IMR-90 (cell line): ENCODE measurements at places on chromosomes 12 and 14. TPM values are rescaled to one million over a fixed set of nuclear protein-coding genes. Genes with fewer than 3 reads are reported as not detected.

Gene RTN1
- 0.44 and 0.46 TPM in 2 replicates for polyA plus RNA-seq

Gene CNTN1
- polyA plus RNA-seq: 0.10 and 0.14 TPM in 2 replicates

DNA sequence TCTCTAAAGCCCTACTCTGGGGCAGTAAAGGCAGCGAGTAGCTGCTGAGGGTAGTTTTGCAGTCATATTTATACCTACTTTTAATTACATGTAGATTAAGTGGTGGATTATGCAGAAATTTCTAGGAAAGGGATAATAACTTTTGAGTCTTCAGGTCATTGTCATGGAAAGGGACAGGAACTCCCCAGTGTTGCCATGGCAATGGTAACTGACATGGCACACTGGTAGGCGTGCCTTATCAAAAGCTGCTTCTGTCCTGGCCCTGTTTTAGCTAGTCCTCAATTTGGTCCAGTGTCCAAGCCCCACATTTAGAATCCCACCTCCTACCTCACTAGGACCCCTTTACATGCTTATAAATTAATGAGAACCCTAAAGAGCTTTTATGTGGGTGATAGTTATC is 303.1 kb downstream of the VRK1 start:
- no peaks in the 10 kb centered on the region for H3K36me3 ChIP-seq
- H3K4me3 ChIP-seq: no peak overlapping the region
- H3K4me1 ChIP-seq: no peaks in the 10 kb centered on the region
- DNase-seq: no peak
- H3K27me3 ChIP-seq: no peaks in the 10 kb centered on the region
- no peak overlapping the region for H3K27ac ChIP-seq

Gene KERA
- polyA plus RNA-seq: not detected in 2 replicates

- no peak overlapping the region for H3K27ac ChIP-seq
- no peaks in the 10 kb centered on the region for H3K4me1 ChIP-seq
- DNase-seq: no peak
- H3K4me3 ChIP-seq: no peak overlapping the region
Observed at GRCh38 chr12:124147575-124147974, 147.3 kb upstream of the RFLNA start.

DNA sequence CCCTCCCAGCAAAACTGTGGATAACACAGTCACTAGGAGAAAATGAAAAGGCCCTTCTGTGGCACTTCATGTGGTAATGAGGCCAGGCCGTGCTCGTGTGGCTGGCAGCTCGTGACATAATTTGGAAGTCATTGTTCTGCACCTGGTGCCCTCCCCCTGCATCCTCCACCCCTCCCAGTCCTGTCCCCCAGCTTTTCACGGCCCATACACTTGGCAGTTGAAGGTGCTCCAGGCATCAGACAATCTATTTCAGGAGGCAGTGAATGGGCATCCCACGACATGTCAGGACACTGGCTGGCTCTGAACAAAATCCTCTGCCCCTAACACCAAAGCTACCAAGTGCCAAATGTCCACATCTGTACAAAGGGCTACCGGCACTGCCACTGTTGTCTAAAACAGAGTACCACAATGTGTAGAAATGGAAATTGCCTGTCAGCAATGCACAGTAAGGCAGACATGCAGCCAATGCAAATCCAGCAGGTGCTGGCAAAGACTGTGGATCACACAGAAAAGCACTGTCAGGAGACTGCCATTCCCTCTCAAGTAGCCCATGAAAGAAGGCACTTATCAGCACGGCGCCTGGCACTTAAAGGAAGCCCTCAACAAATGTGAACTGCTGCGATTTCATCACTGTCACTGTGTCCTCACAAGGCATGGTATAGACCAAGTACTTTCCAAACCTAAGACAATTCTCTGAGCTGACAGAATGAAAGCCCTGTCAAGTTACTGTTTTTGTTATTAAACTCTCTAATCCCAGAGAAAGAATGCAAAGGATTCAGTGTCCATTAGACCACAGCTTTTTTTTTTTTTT is 39.1 kb downstream of the CORO1C start:
- no peak overlapping the region for H3K4me3 ChIP-seq

GRCh38 chr12:12236896-12237295 is 29.9 kb downstream of the LRP6 start:
- H3K36me3 ChIP-seq: no peaks in the 10 kb centered on the region
- no peak overlapping the region for H3K4me3 ChIP-seq
- peaks cover 2% of the 10 kb centered on the region for H3K4me1 ChIP-seq
- H3K27me3 ChIP-seq: no peaks in the 10 kb centered on the region
- H3K27ac ChIP-seq: no peak overlapping the region

GRCh38 chr14:52948039-52948438 is 2.8 kb downstream of the FERMT2 start:
- H3K27ac ChIP-seq: no peak overlapping the region
- H3K27me3 ChIP-seq: no peaks in the 10 kb centered on the region
- H3K36me3 ChIP-seq: peaks cover 22% of the 10 kb centered on the region
- peaks cover 7% of the 10 kb centered on the region for H3K4me1 ChIP-seq
- peak overlapping the region; percentile 99 for H3K4me3 ChIP-seq
- DNase-seq: no peak

Gene NKX2-8
- not detected in 2 replicates for polyA plus RNA-seq

Gene KCNC2
- not detected in 2 replicates for polyA plus RNA-seq

GRCh38 chr14:64971943-64972791 is at the start of gene RAB15:
TSS of gene RAB15 (minus strand) at chr14:64972336. CDS start at chr14:64972076, 260 bp downstream.
- peak within 1 kb of the TSS; percentile 93 for H3K4me3 ChIP-seq
- H3K27ac ChIP-seq: peak within 1 kb of the TSS; percentile 32; the same call in 1 of the 2 replicates
- H3K27me3 ChIP-seq: peaks cover 8% of the 10 kb centered on the region; the same call in 1 of the 2 replicates
- peak; percentile 6 for DNase-seq
- peaks cover 6% of the 10 kb centered on the region for H3K4me1 ChIP-seq

DNA sequence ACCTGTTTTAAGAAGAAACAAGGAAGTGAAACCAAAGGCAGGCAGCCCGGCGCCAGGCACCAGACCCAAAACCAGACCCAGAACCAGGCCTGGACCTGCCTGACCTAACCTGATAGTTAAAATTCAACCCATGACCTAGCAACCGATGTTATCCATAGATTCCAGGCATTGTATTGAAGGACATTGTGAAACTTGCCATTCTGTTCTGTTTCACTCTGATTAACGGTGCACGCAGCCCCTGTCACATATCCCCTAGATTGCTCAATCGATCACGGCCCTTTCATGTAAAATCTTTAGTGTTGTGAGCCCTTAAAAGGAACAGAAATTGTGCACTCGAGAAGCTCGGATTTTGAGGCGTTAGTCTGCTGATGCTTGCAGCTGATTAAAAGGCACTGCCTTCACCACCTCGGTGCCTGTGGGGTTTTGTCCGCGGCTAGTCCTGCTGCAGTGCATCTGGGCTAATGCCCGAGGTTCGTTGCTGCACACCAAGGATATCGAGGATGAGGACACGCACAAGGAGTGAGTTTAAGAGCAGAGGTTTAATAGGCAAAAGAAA is 262.5 kb upstream of the TMEM132C start:
- DNase-seq: no peak
- H3K36me3 ChIP-seq: no peaks in the 10 kb centered on the region
- H3K4me3 ChIP-seq: no peak overlapping the region
- H3K4me1 ChIP-seq: no peaks in the 10 kb centered on the region
- no peak overlapping the region for H3K27ac ChIP-seq

DNA sequence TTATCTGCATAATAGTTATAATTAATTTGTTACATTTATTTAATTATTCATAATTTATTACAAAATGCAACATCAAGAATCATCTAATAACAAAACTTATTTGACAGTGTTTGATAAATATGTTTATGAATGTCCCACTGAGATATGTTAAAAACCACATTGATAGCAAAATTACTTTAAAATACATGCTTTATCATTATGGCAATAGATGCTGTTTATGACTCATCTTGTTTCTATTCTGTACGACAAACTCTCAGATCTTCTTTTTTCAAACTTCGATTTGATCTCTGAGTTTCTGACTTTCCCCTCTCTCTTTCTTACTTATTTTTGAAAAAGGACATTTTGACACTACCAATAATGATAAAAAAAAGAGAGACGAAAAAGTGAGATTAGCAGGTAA is 56.8 kb upstream of the LRRK2 start:
- H3K4me3 ChIP-seq: no peak overlapping the region
- H3K27me3 ChIP-seq: no peaks in the 10 kb centered on the region
- DNase-seq: no peak
- no peak overlapping the region for H3K27ac ChIP-seq

DNA sequence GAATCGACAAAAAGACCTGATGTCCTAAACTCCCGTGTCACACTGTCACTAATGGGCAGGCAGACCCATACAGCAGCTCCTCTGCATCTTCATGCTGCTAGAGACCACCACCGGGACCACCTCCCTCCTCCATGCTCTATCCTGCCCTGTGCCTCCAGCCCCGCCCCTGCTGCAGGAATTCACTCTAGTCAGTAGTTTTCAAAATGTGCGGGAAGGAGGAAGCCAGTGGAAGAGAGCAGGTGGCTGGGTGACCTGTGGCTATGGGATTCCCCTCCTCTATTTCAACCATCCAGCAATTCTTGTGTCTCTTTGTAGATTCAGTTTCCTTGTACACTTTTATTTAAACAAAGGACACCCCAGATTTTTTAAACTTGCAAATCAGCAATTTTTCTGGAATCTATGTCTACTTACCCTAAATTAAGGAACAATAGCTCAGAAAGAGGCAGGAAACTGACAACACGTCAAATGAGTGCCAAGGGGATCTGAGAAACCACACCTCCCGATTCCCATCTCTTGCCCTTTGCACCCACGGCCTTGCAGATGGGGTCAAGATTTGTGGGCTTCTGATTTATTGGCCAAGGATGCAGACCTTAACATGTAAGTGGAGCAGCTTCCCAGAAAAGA is 20.4 kb upstream of the MAP1LC3B2 start:
- H3K27ac ChIP-seq: no peak overlapping the region
- no peaks in the 10 kb centered on the region for H3K27me3 ChIP-seq
- no peak for DNase-seq
- no peaks in the 10 kb centered on the region for H3K36me3 ChIP-seq

DNA sequence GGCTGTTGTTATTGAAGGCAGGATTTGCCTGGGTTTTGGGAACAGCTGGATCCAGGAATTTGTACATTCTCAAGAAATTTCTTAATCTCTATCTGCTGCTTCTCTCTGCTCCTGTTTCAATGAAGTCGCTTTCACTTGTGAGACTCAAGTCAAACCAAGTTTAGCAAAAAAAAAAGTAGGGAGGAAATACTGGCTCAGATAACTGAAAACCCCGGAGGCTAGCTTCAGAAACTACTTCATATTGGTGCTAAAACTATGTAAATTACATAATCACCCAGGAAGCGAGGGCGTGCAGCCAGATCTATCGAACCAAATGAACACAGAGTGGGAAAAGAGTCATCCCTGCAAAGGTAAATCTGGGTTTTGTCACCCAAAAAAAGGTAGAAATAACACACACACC is 68.3 kb upstream of the FICD start:
- no peaks in the 10 kb centered on the region for H3K27me3 ChIP-seq
- H3K27ac ChIP-seq: no peak overlapping the region
- no peak for DNase-seq

- no peaks in the 10 kb centered on the region for H3K27me3 ChIP-seq
- H3K4me3 ChIP-seq: no peak overlapping the region
- H3K4me1 ChIP-seq: peaks cover 13% of the 10 kb centered on the region
- no peak overlapping the region for H3K27ac ChIP-seq
- DNase-seq: peak; percentile 37
Observed at GRCh38 chr12:43763769-43764168, 5.0 kb downstream of the IRAK4 start.

- H3K27me3 ChIP-seq: peaks cover 54% of the 10 kb centered on the region
- H3K4me1 ChIP-seq: peaks cover 3% of the 10 kb centered on the region; the same call in 1 of the 2 replicates
- peak overlapping the region; percentile 14; the same call in 1 of the 2 replicates for H3K4me3 ChIP-seq
- H3K27ac ChIP-seq: no peak overlapping the region
- no peaks in the 10 kb centered on the region for H3K36me3 ChIP-seq
- peak; percentile 5 for DNase-seq
Observed at GRCh38 chr12:120649442-120650232, 9.2 kb downstream of the CABP1 start.

Gene HOXC4
- polyA plus RNA-seq: 0.23 and 0.26 TPM in 2 replicates

DNA sequence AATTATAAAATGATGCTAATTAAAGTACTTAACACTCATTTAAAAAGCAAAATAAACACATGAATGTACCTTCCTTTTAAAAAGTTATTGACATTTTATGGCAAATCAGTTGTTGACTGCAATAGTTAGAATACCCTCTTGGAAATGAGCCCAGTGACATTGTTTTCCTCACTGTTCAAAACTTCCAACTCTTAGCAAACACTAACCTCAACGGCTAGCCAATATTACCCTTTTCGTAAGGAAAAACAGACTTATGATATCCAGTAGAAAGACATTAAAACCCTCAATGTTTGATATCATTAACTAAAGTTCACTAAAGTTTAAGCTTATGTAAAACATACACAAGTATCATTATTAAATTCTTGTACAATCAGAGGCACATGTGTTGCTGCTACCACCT is 83.6 kb downstream of the EPS8 start:
- H3K4me3 ChIP-seq: no peak overlapping the region
- H3K4me1 ChIP-seq: peaks cover 2% of the 10 kb centered on the region; the same call in 1 of the 2 replicates
- no peak for DNase-seq
- no peak overlapping the region for H3K27ac ChIP-seq

Gene SMIM41
- polyA plus RNA-seq: not detected in 2 replicates

- H3K36me3 ChIP-seq: no peaks in the 10 kb centered on the region
- no peaks in the 10 kb centered on the region for H3K4me1 ChIP-seq
- H3K4me3 ChIP-seq: no peak overlapping the region
- no peak for DNase-seq
- H3K27ac ChIP-seq: no peak overlapping the region
Observed at GRCh38 chr12:83378186-83378727, 691.6 kb downstream of the TMTC2 start.

GRCh38 chr12:115882936-115883335 is 394.6 kb downstream of the MED13L start:
- H3K4me3 ChIP-seq: no peak overlapping the region
- peaks cover 3% of the 10 kb centered on the region for H3K27me3 ChIP-seq
- no peaks in the 10 kb centered on the region for H3K4me1 ChIP-seq
- no peak overlapping the region for H3K27ac ChIP-seq
- DNase-seq: no peak

DNA sequence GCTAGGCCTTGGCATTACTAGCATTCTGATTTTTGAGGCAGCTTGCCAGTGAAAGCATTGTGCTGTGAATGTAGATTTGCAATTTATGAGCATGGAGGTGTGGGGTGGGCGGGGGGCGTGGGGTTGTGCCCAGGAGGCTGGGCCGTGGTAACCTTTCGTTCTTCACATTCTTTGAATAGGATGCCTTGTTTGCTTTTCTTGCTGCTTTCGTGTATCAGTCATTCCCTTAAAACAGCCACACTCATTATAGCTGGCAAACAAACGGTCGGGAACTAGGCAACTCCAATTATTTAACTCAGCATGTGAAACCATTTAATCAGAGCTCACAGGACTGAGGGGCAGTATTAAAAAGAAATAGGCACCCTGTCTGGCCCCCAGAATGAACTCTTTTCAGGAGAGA is 115.9 kb upstream of the PELI2 start:
- no peak overlapping the region for H3K27ac ChIP-seq
- H3K36me3 ChIP-seq: no peaks in the 10 kb centered on the region
- peak; percentile 23 for DNase-seq
- no peaks in the 10 kb centered on the region for H3K27me3 ChIP-seq
